ENCODE measurements at places on chromosomes 6 and 20.

GRCh38 chr6:30219244-30219643 lies 6.0 kb upstream of the TRIM26 start:
- H3K4me1 ChIP-seq = peaks cover 2% of the 10 kb centered on the region
- no peak overlapping the region for H3K27ac ChIP-seq
- no peak overlapping the region for H3K4me3 ChIP-seq

DNA sequence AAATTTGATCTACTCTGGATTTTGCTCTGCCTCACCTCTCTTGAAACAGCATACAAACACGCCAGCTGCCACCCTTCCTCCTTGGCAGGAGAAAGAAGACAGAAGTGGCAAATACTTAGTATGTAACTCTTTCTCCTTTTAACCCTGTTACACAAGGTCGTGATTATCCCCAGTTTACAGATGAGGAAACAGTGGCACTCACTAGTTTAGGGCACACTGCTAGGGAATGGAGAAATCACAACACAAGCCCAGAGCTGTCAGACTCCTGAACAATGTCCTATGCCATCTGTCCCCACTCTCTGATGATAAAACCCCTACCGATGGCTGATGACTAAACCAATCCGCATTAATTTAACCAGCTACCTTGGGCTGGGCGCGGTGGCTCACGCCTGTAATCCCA lies 79.7 kb downstream of the FGD2 start:
- H3K4me3 ChIP-seq = no peak overlapping the region
- no peaks in the 10 kb centered on the region for H3K36me3 ChIP-seq
- no peak for DNase-seq
- H3K27me3 ChIP-seq = no peaks in the 10 kb centered on the region
- H3K4me1 ChIP-seq = peaks cover 14% of the 10 kb centered on the region
- H3K27ac ChIP-seq = no peak overlapping the region

DNA sequence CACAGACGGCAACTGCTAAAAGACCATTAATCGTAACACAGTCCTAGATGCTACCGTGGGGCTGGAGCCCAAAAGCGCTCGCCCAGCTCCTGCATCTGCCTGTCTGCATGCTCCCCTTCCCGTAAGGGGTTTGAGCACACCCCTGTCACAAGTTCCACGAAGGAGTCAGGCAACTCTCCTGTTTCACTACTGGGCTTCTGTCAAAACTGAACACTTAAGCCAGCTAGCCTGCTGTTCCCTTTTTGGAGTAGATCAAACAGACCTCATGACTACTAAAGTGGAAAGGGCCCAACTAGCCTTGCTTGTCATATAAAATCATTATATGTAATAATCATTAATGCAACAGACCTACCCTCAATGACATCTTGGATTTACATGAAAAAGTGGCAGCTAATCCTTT lies 61.3 kb downstream of the TRMT11 start:
- peaks cover 15% of the 10 kb centered on the region for H3K36me3 ChIP-seq
- no peak overlapping the region for H3K27ac ChIP-seq
- DNase-seq = no peak
- no peak overlapping the region for H3K4me3 ChIP-seq
- H3K4me1 ChIP-seq = no peaks in the 10 kb centered on the region
- H3K27me3 ChIP-seq = peaks cover 2% of the 10 kb centered on the region

GRCh38 chr6:3356056-3356823 lies 97.5 kb downstream of the PSMG4 start:
- H3K27ac ChIP-seq = peak overlapping the region; percentile 64
- no peak overlapping the region for H3K4me3 ChIP-seq
- peaks cover 68% of the 10 kb centered on the region for H3K4me1 ChIP-seq
- DNase-seq = peak; percentile 52
- peaks cover 18% of the 10 kb centered on the region for H3K27me3 ChIP-seq

GRCh38 chr20:44701118-44701857 lies 13.9 kb upstream of the CCN5 start:
- H3K27me3 ChIP-seq = no peaks in the 10 kb centered on the region
- no peak overlapping the region for H3K4me3 ChIP-seq
- DNase-seq = no peak
- H3K36me3 ChIP-seq = peaks cover 6% of the 10 kb centered on the region
- no peak overlapping the region for H3K27ac ChIP-seq
- no peaks in the 10 kb centered on the region for H3K4me1 ChIP-seq
